Stimulated activated CD4-positive, alpha-beta T cell treated with anti-CD3 and anti-CD28 coated beads, Interleukin-15, amount 100 ng/mL, for 48 hours (primary cell): ENCODE measurements at places on chromosomes 3 and 15.

DNA sequence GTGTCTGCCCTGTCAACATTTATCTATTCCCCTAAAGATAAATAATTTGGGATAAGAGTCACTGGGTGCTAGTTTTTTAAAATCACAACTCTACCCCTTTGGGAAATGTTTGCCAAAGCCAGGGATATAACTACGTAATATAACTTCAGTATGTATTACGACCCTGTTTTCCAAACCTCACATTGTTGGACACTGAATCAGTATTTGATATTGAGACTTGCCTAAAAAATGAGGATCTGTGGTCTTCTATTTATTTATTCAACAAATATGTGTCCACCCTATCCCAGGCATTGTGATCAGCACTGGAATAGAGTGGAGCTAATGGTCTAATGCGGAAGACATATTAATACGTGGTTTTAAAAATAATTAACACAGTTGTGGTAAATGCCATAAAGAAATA, 4.5 kb upstream of the MGA start:
- no peak for DNase-seq

DNA sequence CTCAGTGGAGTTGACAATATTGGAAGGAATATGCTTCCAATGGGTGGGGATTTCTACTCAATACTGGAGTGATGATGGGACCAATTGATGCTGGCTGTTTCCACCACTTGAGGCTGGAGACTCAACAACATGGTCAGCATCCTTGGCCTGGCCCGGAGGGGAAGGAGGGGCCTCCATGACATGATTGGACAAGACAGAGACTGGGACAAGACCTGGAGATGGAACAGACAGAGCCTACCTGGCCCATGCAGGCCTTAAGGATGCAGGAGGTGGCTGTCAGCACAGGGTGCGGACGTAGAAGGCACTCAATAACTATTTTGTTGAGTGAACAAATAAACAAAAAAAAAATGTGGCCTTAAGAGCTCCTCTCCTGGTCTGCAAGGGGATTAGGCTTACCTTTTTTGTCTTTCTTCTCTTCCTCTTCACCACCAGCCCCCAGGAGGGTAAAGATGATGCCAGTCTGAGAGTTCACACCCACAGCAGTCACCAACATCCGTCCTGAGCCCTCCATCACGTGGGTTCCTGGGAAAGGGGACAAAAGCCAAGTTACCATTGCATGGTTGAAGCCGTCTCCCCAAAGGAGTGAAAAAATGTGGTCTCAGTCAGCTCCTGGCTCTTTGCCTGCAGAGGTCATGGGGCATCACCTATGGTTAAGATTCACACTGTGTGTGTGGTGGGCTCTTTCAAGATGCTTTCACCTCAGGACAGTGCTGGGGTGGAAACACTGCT, 67.1 kb upstream of the SEC13 start:
- no peak for DNase-seq

DNA sequence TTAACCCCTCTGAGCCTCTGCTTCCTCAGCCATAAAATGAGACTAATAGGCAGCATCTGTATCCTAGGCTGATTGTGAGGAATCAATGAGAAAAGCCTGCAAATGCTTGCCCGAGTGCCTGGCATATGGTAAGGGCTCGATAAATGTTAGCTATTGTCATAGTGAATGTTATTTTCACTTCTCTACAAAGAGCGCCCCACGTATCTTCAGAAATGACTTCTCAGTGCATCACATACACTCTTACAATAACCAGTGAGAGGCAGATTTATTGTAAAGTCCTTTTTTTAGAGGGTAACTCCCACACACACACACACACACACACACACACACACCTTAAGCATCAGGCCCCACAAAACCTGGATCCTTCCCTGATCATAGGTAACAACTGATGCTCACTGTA, 60.5 kb upstream of the SPATA12 start:
- no peak for DNase-seq

DNA sequence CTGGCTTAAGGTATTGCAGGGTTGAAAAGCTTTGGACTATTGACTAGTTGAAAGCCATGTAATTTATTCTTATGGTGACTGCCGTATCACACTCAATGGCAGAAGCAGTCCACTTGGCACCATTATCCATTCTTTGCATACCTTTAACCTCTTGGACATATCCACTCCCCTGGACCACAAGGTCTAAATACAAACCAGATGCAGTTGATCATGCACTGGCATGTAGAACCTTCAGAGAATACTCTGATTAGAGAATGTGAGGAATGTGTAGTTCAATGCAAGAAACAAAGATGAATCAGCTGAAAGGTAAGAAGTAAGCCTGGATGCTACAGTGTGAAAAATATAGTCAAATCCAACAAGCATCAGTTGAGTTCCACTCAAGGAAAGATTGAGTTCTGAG, 93.1 kb downstream of the FRMD5 start:
- DNase-seq, result no peak

- no peak for DNase-seq
These were observed 31.6 kb upstream of the SV2B start for GRCh38 chr15:91068436-91068835.

DNA sequence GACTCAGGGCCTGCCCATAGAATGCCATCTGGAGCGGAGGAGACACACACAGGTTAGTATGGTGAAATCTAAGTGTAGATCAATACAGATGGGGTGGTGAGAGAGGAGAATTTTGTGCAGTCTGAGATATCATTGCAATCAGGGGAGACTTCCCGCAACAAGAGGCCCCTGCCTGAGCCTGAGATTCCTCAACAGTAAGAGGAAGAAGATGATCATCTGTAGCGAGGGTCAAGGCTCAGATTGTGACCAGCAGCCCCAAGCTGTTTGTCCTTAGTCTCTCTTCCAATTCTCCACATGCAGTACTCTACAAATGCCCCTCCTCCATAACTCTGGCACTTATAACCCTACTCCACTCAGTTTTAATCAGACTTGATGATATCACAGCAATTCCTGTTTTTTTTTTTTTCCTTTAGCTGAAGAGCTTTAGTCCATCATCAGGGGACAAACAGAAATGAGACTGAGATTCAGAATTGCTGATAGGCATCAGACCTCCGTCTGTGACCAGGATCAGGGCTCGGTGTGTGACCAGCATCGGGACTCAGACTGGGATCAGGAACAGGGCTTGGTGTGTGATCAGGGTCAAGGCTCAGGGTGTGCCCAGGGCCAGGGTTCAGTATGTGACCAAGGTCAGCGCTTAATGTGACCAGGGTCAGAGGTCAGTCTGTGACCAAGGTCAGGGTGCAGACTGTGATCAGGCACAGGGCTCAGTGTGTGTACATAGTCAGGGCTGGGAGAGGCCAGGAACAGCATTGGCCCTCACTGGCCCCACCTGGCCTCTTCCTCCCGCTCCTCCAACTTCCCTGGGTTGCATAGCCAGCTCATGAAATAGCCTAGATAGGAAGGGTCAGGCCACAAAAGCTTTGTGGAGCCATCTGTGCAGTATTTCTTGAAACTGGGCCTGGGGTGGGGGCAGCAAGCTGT, 14.1 kb downstream of the LOXL1 start:
- no peak for DNase-seq

DNA sequence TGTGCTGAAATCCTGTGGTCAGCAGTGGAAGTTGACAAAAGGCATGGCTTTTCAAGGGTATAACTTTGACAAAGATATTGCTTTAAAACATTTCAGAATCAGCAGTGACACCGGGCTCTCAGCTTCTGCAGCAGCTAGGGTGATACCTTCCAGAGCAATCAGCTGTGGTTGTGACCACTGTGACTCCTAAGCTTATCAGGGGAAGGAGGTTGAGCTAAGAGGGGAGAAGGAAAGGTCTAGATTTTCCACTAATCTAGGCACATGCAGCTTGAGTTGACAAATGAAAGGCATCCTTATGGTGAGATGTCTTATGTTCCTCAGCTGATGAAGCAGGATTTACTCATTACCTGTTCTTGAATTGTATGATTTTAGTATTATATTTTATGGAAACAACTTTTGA, 16.3 kb upstream of the LRRFIP2 start:
- no peak for DNase-seq

DNA sequence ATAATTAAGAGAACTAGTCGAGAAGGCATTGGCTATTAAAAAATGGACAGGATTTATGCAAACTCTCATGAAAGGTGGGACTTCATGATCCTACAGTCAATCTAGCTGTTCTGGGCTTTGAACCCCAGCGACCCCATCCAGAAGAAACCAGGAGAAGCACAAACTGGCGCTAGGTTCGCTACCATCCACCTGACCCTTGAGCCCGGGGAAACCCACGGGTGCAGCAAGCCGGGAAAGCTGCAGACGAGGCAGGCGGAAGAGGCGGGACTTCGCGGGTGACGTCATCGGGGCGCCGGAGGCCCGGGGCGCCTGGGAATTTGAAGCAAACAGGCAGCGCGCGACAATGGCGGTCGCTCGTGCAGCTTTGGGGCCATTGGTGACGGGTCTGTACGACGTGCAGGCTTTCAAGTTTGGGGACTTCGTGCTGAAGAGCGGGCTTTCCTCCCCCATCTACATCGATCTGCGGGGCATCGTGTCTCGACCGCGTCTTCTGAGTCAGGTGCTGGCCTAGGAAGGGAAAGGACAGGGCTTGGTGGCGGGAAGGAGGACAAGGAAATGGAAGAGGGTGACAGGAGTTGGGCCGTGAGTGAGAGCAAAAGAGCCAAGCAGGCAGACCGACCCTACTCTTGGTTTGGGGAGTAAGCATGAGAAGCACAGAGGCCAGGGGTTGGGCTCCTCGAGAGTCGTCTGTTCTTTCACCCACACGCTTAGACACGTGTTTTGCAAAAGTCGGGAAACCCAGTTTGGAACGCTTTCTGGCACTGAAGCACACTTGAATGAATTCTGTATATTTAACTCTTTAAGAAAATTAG, at the start of gene UMPS:
Gene UMPS (plus strand): TSS at position 324 of the 812 bp plus-strand sequence. CDS start 20 bp downstream, at position 344.
- peak; percentile 90 for DNase-seq

- no peak for DNase-seq
These were observed 108.3 kb upstream of the ETV5 start for GRCh38 chr3:186216900-186217819.

DNA sequence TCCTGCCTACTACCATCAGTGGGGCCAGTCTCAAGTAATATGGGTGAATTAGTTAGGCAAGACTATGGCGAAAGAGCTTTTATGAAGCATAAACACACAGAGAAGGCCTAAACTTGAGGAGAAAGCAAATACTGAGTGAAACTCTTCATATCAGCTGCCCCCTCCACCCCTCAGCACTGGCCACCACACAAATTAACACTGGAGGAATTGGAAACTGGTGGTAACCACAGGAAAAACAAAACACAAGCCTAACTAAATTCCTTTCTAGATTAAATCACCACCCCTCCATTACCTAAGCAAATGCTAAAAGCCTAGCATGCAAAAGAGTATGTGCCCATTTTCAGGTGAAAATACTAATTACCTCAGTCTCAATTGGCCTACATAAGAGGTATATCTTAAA, 774.7 kb upstream of the NECTIN3 start:
- no peak for DNase-seq

GRCh38 chr3:36707623-36708409, 56.5 kb downstream of the DCLK3 start:
- DNase-seq, result no peak

DNA sequence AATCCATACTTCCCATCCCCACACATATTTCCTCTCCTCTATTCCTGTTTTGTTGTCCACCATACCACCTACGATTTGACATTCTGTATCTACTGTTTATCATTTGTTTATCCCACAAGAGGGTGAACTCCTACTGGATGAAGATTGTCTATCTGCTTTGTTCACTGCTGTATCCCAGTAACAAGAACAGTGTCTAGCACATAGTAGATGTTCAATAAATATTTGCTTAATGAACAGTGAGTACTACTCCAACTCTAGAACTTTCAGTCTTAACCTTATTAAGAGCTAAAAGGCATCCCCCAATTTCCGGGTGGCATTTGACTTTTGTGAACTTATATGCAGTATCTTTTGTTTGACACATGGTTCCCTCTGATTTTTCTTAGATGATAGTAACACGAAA, 1.3 kb downstream of the PYGO1 start:
- no peak for DNase-seq

DNA sequence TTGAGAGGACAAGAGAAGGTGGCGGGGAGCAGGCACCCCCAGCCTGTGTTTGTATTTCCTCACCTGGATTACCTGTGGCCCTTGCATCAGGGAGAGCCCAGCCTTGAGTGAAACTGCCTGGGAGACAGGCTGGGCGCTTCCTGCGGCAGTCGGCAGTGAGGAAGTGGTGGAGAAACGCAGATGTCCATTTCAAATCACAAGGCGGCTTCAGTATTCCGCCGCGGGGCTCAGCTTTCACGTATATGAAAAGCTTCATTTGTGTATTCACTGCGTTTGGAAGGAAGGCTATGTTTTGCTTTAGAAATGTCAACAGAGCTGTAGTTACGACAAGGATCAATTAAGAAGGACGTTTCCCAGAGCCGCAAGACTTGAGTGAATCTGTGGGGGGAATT, 167.4 kb upstream of the CTDSPL start:
- DNase-seq, result no peak

GRCh38 chr3:156865732-156866131, 39.6 kb downstream of the LEKR1 start:
- DNase-seq, result no peak

DNA sequence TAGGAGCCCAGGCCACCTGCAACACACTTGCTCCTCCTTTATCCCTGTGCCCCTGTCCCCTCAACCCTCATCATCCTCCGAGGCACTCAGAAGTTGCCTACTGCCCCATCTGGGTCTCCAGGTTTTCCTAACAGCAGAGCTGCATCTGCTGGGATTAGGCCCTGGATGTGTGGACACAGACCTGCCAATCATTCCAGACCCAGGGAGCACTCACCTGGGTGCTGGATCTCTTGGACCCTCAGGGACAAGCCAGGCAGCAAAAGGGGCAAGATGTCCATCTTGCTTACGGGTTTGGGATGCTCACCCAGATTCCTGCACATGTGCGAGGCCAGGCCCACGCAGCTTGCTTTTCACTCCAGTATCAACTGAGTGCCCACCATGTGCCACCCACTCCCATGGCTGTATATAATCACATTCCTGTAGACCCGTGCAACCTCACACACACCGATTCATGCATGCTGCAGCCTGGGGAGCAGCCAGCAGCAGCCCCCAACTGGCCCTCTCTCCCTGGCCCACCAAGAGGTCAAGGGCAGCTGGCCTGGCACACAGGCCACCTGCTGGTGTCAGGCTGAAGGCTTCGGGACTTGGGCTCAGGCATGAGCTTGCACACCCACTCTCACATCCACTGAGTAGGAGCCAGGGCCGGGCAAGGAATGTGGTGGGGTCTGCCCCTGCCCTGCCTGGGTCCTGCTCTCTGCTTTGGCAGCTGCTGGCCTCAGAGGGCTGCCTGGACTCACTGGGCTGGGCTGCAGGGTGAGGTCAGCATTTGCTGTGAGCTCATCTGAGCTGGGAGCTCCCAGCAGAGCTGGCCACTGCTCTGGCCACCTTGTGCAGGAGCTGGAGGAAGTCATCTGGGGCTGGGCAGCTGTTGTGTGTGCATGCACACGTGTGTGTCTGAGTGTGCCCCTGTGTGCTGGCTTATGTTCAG, 14.9 kb downstream of the PRKCD start:
- DNase-seq, result no peak

- no peak for DNase-seq
These were observed 32.2 kb upstream of the BCL6 start for GRCh38 chr3:187777331-187777941.

- peak; percentile 22 for DNase-seq
These were observed 7.6 kb upstream of the TMEM44 start for GRCh38 chr3:194640829-194641228.

- DNase-seq, result no peak
These were observed 31.1 kb upstream of the UBE2E2 start for GRCh38 chr3:23172059-23172458.
